NCI-H2081 treated with DMSO at 0.1 percent for 48 hours (cell line): ENCODE measurements at places on chromosomes 4 and X.

DNA sequence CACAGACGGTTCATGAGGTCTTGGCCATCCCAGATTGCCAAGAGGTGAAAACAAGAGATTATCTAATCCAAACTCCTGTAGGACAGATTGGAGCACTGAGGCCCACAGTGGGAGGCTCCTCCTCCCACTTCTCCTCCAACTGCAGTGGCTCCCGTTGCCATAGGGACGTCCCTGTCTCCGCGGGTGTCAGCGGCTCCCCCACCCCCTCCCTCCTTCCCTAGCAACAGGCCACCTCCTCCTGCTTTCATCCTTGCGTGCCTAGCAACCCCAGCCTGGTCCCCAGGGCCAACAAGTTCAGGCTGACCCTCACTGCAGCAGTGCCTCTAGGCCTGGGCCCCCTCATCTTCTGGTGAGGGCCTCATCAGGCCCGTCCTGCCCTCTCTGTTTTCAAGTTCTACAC, 6.8 kb upstream of the IQSEC2 start:
- DNase-seq = no peak

DNA sequence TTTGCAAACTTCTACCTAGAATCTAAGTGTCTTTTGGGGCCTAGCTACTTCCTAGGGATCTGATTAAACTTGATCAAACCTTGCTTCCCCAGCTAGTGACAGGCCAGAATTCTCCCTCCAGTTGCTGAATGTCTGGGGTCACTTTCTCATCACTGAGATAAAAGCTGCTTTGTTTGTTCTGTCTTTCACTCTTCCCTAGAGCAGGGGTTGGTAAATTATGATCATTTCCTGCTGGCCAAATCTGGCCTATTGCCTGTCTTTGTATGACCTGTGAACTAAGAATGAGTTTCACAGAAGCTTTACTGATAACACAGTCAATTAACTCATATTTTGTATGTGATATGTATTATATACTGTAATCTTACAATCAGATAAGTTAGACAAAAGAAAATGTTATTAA, 157.8 kb upstream of the AADAT start:
- no peak for DNase-seq

GRCh38 chr4:186739802-186740434, 16.3 kb upstream of the FAT1 start:
- DNase-seq = no peak

GRCh38 chr4:100786481-100786880, 268.7 kb upstream of the EMCN start:
- DNase-seq = no peak

GRCh38 chr4:182752158-182752910, 164.9 kb downstream of the DCTD start:
- DNase-seq = no peak

DNA sequence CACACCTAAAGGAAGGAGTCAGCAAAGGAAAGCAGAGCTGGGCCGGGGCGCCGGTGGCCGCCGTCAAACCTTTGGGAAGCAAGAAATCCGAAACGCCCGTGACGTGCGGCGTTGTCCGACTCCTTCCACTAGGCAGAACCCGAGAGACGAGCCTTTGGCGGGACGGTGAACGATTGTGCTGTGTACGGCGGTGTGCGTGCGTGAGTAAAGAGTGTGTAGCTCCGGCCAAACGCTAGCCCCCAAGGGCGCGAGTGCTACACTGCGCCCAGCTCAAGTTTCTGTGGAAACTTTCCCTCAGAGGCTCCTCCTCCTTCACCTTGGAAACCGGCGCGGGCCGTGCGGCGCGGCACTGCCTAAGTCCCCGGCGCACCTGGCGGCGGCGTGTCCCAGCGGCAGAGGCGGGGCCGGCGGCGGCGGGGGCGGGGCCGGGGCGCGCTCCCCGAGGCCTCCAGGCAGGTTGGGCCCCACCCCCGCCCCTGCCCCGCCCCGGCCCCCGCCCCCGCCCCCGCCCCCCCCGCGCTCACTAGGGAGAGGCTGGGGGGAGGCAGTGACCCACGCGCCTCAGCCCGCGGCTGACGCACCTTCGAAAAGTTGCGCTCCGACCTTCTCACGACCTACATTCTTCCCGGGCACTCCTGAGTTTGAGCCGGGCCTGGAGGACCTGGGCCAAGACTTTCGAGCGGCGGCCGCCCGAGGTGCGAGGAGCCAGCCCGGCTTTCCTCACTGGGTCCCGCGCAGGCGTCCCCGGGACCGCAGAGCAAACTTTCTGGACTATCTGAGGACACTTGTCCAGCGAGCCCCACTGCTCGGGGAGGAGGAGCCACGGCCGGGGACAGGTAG, at the start of gene FHIP1A:
Gene FHIP1A (plus strand): TSS at position 547 of the 840 bp plus-strand sequence. CDS start 157,084 bp downstream, outside the sequence.
- no peak for DNase-seq

GRCh38 chrX:97628326-97628725, 744.6 kb downstream of the RPA4 start:
- no peak for DNase-seq

- DNase-seq = no peak
Measured at GRCh38 chr4:105139646-105140045, 7.0 kb upstream of the TET2 start.

DNA sequence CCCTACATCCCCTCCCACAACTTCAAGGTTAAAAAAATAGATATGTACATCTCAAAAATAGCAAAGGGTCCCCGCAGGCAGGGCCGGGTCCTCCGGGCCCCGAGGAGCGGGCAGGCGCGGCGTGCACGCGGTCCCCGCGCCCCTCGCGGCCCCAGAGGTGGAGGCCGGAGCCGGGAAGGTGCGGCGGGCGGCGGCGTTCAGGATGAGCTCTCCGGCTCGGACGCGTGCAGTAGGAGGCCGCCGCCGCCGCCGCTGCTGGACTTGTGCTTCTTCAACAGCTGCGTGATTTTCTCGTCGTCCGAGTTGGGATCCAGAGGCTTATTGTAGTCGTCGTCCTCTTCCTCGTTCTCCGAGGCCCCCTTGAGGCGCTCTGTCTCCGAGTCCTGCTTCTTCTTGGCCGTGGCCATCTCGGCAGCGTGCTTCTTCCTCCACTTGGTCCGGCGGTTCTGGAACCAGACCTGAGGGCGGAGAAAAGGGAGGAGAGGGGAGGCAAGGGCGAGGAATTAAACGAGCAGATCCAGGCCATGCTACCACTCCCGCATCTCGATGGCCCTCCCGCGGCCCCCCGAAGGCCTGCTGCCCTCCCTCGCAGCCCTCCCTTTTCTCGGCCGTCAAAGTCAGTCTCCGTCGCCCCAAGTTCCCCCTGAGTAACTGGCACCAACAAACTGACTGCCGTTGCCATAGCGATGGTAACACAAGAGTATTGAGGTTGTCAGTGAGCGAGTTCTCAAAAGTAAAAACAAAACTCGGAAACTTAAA, 5.8 kb downstream of the NKX6-1 start:
- DNase-seq = no peak

- DNase-seq = no peak
Measured at GRCh38 chrX:25853002-25853479, 285.1 kb upstream of the MAGEB18 start.

GRCh38 chr4:183185018-183185417, 86.0 kb downstream of the WWC2 start:
- DNase-seq = no peak

- DNase-seq = no peak
Measured at GRCh38 chr4:127698789-127699200, 31.4 kb upstream of the SLC25A31 start.

GRCh38 chr4:163681208-163681821, 186.8 kb downstream of the TMA16 start:
- no peak for DNase-seq

GRCh38 chr4:60500810-60501209, 699.3 kb upstream of the ADGRL3 start:
- no peak for DNase-seq

DNA sequence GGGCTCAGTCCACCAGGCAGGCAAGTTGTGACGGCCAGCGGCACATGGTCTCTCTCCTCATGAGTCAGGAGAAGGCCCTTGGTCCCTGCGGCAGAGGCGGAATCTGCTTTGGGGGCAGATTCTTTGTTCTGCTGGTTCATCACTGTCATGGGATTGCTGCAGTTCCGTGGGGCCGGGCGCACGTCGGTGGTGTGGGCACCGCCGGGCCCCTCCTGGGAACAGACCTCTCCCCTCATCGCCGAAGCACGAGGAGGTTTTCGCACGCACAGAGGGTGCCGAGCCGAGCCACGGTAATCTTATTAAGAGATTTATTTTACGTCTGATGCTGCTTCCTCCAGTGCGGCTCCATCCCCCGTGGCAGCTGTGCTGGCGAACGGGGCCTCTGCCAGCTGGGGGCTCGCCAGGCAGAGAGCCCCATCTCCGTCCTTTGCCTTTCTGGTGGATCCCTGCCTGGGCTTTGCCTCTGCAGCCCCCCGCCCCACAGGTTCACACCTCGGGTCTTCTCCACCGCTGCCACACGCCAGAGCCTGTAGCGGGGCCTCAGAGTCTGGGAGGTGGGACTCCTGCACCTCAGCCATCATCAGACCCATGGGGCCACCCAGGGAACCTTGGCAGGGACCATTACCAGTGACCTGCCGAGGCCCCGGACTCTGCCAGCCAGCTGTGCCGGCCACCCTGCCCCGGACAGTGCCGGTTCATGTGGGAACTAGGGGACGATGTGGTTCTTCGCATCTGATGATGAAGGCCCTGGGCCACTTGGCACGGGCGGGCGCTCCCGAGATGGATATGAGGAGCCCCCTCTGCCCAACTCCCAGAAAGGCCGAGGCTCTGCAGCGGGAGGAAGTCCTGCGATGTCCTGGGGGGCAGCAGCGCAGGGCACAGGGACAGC, 86.7 kb upstream of the NKX1-1 start:
- DNase-seq = no peak

- DNase-seq = no peak
Measured at GRCh38 chrX:261167-261918, 19.8 kb upstream of the PLCXD1 start.

DNA sequence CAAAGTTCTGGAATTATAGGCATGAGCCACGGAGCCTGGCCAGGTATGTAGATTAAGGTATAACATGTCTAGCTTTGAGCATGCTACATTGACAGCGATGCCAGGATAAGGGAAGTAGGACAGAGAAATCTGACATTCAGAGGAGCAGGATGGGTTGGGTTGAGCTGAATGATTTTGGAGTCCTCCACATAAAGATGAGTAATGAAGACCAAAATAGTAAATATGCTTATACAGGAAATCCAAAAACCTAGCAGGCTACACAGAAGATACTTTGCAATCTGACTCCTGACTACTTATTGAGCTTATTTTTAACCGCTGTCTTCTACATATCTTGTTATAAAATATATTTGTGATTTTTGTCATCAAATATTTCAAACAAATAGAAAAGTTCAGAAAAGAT, 69.7 kb downstream of the PDGFC start:
- DNase-seq = no peak

- DNase-seq = no peak
Measured at GRCh38 chr4:152451496-152451895, 84.4 kb downstream of the FBXW7 start.

DNA sequence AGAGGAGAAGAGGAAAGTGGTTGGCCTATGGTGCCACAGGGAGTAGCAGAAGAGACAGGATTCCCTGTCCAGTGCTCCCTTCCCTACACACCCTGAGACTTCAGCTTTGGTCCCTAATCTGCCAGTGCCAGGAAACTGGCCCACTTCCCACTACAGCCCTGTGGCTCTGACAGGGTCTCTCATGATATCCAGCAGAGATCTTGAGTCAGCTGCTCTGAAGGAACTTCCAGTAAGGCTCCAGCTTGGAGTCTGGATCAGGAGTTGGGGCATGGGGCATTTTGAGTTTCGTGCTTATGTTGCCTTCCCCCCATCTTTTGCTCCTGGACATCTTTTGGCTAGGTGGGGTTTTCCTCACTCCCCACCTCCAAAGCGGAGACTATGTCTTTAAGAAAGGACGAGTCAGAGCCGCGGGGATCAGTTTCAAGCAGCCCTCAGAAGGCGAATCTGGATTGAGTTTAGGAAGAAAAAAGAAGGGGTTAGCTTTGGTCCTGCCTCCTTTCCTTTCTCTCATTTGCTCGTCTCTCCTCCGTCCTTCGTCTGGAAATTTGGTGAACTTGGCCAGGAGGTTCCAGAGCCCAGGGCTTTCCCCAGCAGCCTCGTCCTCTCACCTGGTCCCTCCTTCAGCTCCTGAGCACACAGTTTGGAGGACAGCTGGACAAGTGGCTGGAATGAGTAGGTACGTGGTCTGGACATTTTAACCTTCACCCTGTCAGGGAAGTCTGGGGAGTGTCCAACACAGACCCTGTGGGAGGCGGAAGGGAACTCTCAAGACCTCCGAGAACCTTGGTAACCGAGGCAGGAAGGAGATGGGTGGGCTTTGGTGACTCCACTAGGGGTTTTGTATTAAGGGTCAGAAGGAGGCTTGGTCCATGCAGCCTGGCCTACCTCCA, 104.4 kb downstream of the RTL5 start:
- DNase-seq = no peak

DNA sequence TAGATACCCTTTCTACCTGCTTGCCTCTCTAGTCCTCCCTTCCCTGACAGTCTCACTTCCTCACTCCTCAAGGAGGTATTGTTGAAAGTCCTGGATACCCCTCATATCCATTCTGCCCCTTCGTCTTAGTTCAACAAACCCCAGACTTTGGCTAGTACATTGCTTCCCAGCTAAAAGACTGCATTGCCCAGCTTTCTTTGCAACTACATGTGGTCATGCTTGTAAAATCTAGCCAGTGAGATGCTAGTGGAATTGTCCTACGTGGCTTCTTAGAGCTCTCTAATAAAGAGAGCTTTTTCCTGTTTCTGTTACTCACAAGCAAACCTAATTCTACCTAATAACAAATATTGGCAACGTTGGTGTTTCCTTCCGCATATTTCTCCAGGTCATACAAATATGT, 237.9 kb upstream of the PSAPL1 start:
- no peak for DNase-seq

- no peak for DNase-seq
Measured at GRCh38 chr4:41538017-41538733, at the start of gene LIMCH1. Gene LIMCH1 (plus strand): TSS chr4:41538157. CDS start chr4:41605996, 67,839 bp downstream.

- DNase-seq = no peak
Measured at GRCh38 chr4:40200875-40201801, 4.3 kb downstream of the RHOH start.

- no peak for DNase-seq
Measured at GRCh38 chr4:16952462-16952871, 54.0 kb upstream of the LDB2 start.

DNA sequence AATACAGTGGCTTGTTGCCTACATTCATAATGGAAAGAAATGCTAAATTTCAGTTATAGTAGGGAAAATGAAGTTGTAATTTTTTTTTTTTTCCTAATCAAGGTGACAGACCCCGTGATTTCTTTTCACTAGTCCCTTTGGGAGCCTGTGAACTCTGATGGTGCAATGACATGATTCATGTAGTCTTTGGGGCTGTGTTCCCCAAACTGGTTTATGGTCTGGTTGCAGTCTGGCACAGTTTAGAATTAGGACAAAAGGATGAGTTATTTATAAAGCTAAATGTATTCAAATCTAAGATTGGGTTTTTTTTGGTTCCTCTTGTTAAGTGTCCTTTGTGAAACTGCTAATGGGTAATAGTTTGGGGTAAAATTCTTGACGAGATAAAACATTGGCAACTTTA, 66.0 kb downstream of the REPS2 start:
- no peak for DNase-seq

GRCh38 chr4:8599657-8600056, 7.1 kb downstream of the CPZ start:
- no peak for DNase-seq

- no peak for DNase-seq
Measured at GRCh38 chrX:8946563-8946962, 87.4 kb downstream of the FAM9B start.

- DNase-seq = no peak
Measured at GRCh38 chrX:49754233-49754857, 58.6 kb upstream of the PAGE1 start.

GRCh38 chrX:113260474-113260873, 419.8 kb upstream of the AMOT start:
- DNase-seq = no peak
